Osteocyte (in vitro differentiated cells): ENCODE measurements at places on chromosomes 1 and 21. TPM values are rescaled to one million over a fixed set of nuclear protein-coding genes. Genes with fewer than 3 reads are reported as not detected.

- DNase-seq = no peak
Measured at GRCh38 chr1:61753998-61754508, 11.8 kb downstream of the PATJ start.

GRCh38 chr1:37919277-37919676 is 27.6 kb downstream of the INPP5B start:
- DNase-seq = no peak

DNA sequence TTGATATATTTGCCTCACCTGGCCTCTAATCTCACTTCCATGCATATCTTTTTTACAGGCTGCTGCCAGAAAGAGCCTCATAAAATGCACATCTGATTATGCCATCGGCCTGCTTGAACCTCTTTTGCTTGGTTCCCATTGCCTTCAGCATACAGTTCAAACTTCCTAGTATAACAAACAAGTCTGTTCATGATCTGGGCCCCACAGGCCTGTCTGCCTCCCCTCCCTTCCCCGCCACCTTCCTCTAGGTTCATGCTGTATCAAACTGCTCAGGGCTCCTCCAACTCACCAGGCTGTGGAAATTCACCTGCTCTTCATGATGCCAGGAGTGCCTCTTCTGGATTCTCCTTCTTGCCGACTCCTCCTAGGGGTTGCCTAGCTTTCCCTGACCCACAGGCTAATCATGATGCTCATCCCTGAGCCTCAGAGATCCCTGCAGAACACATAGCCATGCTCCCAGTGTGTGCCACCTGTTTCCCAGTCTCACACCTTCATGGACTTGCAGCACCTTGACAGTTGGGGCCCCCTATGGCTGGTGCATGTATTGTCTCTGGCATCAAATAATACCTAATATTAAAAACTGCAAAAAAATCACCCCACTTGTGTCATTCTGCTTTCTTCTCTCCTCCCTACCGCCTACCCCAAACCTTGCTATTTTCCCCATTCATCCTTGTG is 33.7 kb upstream of the CD2 start:
- DNase-seq = no peak

DNA sequence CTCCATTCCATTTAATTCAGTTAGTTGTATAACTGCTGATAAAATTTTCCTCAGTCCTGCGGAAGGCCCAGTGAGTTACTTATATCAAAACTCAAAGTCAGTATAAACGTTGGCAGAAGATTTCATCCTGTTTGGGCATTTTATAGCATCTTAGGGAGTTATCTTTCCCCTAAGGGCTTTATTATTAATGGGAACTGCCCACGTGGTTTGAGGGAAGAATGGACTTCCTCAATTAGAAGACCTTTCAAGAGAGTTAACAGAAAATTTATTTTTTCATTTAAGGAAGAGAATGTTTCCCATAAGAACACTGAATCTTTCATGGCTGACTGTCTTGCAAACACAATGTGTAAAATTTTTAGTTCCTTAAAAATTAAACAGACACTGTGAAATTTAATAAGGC is 400.1 kb downstream of the NEGR1 start:
- DNase-seq = no peak

GRCh38 chr1:2137257-2138121 is 57.1 kb downstream of the FAAP20 start:
- DNase-seq = no peak

- no peak for DNase-seq
Measured at GRCh38 chr1:8348777-8349472, 31.0 kb downstream of the SLC45A1 start.

- DNase-seq = no peak
Measured at GRCh38 chr1:8763888-8764287, 53.6 kb downstream of the RERE start.

- DNase-seq = no peak
Measured at GRCh38 chr1:60765204-60765603, 317.2 kb upstream of the NFIA start.

- no peak for DNase-seq
Measured at GRCh38 chr1:58971629-58972140, 187.8 kb upstream of the JUN start.

DNA sequence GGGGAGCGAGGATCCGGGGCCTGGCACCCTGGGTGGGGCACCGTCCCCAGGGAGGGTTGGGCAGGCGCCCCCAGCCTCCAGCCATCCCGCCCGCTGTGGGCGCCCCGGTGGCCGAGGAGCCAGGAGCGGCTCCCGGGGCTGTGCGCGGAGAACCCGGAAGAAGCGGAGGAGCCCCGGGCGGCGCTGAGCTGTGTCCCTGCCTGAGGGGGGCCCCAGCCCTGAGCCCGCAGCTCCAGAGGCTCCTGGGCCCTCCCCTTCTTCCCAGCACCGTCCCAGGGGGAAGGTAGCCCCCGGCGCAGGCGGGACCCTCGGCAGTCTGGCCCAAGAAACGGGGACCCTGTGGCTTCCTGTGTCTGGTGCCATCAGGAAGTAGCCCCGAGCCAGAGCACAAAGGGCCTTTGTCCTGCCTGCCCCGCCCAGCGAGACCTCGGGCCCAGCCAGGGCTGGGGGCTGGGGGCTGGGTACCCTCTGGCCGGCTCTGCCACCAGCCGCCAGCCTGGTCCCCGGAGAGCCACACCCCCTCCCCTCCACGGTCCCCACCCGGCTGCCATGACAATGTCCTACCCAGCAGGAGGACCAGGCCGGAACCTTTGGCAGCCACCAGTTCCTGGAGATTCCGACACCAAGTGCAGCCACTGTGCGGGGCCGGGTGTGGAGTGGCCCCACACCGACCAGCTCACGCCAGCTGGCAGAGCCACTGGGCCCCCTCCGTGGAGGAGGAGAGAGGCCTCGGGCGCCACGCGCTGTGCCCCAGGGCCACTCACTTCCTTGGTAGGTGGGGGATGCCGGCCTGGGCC is 15.6 kb upstream of the TTLL10 start:
- no peak for DNase-seq

DNA sequence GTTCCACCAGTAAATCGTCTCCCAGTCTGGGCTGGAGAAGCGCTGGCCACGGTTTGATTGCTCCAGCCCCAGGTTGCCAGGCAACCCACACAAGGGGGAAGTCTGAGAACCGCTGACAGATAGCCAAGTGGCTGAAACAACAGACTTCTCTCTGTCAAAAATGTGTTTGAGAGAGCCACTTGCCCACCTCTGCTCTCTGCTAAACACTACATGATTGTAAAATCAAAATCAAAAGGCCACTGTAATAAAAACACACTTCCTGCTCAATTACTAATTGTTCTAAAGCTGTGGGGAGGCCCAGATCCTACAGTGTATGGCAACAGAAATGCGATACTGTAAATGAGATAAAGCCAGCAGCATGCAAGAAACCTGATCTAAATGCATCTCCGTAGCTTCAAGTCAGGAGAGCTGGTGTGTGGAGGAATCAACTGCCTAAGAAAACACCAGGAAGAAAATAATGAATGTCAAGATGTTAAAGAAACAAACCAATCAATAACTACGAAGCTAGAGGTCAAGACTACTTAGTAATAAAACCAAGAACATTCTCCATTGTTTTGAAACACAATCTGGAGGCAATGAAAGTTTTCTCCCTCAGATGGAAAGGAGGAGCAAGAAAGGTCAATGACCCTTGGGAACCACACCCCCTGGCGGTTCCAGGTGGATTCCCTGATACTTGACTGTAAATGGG is 121.2 kb downstream of the SLC45A1 start:
- peak; percentile 91 for DNase-seq

- DNase-seq = no peak
Measured at GRCh38 chr1:151058692-151059091, 730 bp downstream of the CDC42SE1 start.

GRCh38 chr1:233897325-233898162 is 6.9 kb upstream of the SLC35F3 start:
- DNase-seq = no peak

- DNase-seq = no peak
Measured at GRCh38 chr1:43569175-43569574, 38.5 kb downstream of the PTPRF start.

- no peak for DNase-seq
Measured at GRCh38 chr1:30363031-30363430, 360.4 kb downstream of the MATN1 start.

- no peak for DNase-seq
Measured at GRCh38 chr1:7106442-7107108, 321.3 kb downstream of the CAMTA1 start.

DNA sequence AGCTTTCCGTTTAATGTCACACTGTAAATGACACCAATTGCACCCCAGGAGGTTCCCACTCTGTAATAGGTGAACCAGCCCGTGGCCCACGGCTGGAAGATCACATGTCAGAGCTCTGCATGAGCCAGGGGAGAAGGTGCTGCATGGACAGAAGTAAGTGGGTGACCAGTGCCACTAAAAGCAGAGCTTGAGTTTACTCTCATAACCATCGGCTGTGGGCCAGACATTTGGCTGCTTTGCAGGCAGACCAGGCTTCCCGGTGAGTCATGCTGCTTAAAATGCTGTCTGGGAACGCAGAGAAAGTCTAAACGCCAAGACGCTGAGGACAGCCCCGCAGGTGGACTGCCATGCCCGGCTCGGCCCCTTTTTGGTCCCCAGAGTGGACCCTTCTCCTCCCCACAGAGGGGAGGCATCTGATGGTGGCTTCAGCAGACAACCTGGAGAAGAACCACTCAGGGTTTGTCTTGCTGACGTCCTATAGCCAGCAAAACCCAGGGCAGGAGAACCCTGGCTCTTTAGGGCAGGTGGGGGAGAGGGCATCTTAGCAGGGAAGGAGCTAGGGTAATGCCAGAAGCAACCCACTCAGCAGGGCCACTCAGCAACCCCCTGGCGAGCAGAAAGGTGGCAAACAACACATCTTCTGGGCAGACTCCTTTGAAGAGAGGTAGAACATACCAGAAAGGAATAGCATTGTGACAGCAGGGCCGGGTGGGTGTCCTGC is 7.3 kb downstream of the KIAA2013 start:
- DNase-seq = no peak

- no peak for DNase-seq
Measured at GRCh38 chr1:103075316-103076000, 32.9 kb downstream of the COL11A1 start.

- DNase-seq = no peak
Measured at GRCh38 chr1:92343061-92343460, 44.2 kb downstream of the RPAP2 start.

LCE1D gene
- total RNA-seq = not detected in 2 replicates

NBPF6 gene
- total RNA-seq = not detected in 2 replicates

SPRR2B gene
- total RNA-seq = not detected in 2 replicates

TEX50 gene
- total RNA-seq = not detected in 2 replicates

LAX1 gene
- not detected in 2 replicates for total RNA-seq

SPRR2F gene
- total RNA-seq = not detected in 2 replicates

MUTYH gene
- 19.9 and 25.1 TPM in 2 replicates for total RNA-seq

MAN1C1 gene
- 64.7 and 73.3 TPM in 2 replicates for total RNA-seq

ATP6V1G3 gene
- not detected in 2 replicates for total RNA-seq
